ENCODE measurements at places on chromosomes 13 and 19.
A peak's percentile ranks its signal among the peaks of the same experiment; 100 is the strongest.

- no peak for DNase-seq
These were observed 2.7 kb upstream of the HNRNPL start for GRCh38 chr19:38852231-38853044.

DNA sequence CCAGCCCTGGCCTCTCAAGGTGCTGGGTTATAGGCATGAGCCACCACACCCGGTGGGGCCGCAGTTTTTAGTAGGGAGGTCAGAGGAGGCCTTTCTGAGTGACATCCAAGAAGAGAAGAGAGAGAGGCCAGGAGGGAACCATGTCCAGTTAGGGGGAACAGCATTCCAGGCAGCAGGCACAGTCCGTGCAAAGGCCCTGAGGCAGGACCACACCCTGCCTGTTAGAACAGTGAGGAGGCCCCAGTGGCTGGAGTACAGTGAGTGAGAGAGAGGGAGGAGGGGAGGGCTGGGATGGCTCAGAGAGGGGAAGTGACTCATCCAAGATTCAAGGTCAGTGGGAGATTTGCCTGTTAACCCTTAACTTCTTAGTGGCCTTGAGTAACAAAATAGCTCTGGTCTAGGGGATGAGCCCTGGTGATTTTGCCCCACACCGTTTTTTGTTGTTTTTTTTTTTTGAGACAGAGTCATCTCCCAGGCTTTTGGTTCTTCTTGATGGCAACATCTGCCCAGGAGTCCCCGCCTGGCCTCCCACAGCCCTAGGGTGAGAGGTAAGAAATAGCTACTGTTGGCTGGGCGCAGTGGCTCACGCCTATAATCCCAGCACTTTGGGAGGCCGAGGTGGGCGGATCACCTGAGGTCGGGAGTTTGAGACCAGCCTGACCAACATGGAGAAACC is 2.7 kb upstream of the PLIN3 start:
- DNase-seq: peak; percentile 95

DNA sequence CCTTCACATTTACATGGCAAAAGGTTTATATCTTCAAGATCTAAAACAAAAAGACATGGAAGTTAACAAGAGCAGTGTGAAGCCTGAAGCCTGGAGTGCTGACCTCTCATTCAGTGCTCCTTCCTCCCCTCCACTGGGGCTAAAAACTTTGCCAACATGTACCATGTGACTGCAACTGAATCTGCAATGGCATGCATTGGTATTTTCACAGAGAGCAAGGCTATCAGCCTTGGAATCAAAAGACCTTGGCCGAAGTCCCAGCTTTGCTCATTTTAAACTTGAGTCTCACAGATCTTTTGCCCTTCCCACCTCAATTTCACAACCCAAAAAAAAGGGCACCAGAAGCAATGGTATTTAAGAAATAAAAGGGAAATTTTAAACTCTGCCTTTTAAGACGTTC is 325.1 kb downstream of the DCT start:
- no peak for DNase-seq

GRCh38 chr13:52696566-52696965 is 43.1 kb downstream of the CNMD start:
- no peak for DNase-seq

GRCh38 chr13:43786766-43787517 is at the start of gene ENOX1:
Gene ENOX1, minus strand, starts transcription at chr13:43786972.
- DNase-seq: no peak

- no peak for DNase-seq
These were observed 4.4 kb downstream of the ATP12A start for GRCh38 chr13:24684600-24684998.

DNA sequence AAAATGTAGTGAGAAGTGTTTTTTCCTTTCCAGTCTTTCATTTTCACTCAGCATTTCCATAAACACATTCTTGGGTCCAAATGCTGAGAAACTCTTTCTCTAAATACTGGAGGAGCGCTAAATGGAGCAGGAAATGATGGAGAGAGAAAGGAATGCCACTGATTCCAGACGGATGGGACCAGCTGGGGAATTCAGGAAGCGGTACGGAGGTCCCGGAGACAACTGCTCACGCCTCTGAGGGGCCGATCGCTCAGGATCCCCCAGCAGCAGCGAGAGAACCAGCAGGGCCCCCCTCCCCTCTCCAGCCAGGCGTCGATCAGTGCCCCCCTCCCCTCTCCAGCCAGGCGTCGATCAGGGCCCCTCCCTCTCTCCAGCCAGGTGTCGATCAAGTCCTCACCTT is 13.2 kb downstream of the RASA3 start:
- DNase-seq: peak; percentile 88

DNA sequence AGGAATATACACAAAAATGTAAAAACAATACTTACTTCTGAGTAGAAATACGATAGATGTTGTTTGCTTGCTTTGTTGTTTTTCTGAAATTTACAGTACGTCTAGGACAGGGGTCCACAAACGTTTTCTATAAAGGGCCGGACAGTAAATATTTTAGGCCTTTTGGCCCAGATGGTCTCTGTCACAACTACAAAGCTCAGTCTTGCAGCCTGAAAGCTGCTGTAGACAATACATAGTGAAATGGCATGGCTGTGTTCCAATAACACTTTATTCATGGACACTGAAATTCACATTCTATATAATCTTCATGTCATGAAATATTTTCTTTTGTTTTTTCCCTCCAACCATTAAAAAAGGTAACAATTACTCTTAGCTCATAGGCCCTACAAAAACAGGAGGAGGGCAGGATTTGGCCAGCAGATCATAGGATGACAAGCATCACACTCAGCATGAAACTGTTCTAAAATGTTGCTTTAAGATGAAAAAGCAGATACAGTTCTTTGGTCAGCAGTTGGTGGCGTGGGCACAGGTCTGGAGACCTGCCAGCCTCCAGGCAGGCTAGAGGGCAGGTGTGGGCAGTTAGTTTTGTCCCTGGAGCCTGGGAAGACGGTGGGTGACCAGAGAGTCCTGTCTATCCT is at the start of gene EDDM13:
EDDM13 (plus strand) TSS at position 588 of the 638 bp plus-strand sequence. CDS start 87 bp downstream, outside the sequence.
- no peak for DNase-seq

GRCh38 chr19:6518145-6518911 is 12.5 kb upstream of the TNFSF9 start:
- no peak for DNase-seq

DNA sequence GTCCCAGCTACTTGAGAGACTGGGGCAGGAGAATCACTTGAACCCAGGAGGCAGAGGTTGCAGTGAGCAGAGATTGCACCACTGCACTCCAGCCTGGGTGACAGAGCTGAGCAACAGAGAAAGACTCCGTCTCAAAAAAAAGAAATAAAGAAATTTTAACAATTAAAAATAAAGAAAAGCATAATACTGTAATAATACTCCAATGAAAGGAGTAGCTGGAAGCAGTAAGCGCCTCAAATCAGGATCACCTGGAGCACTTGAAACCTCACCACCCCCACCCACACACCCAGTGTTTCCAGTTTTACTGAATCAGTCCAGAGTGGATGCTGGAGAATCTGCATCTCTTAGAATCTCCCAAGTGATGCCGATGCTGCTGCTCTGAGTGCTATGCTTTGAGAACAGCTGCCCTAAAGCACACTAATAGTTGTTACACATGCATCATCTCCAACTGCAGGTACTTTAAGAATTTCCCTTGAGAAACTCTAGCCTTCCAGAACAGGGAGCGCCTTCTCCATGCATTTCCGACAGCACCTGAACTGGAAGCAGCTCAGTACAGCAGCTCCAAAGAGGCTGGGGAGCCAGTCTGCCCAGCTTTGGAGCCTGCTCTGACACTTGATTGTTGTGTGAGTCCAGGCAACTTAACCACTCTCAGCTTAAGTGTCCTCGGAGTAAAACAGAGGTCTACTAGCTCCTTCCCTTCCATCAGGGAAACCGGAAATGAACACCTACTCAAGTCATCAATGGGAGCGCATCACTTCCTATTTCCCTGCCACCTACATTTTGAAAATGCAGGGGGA is 2.9 kb downstream of the ABCC4 start:
- DNase-seq: no peak

DNA sequence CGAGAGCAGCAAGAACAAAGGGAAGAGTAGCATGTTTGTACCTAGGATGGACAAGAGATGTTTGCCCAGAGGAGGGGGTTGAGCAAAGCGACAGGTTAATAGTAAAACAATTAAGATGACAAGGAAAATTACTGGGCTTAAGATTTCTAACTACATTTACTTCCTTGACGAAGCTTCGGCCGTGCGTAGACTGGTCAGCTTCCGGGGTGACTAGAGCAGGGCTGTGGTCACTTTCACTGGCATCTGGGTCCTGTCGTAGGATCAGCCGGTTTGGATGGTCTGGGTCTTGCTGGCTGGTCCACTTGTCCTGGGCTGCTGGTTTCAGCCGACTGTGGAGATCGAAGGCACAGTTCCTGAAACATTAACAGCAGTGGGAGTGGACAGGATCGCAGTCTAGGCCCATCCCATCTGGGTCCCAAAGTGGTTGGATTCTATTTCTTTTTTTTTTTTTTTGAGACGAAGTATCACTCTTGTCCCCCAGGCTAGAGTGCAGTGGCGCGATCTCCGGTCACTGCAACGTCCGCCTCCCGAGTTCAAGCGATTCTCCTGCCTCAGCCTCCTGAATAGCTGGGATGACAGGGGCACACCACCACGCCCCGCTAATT is 5.0 kb upstream of the BSG start:
- no peak for DNase-seq

DNA sequence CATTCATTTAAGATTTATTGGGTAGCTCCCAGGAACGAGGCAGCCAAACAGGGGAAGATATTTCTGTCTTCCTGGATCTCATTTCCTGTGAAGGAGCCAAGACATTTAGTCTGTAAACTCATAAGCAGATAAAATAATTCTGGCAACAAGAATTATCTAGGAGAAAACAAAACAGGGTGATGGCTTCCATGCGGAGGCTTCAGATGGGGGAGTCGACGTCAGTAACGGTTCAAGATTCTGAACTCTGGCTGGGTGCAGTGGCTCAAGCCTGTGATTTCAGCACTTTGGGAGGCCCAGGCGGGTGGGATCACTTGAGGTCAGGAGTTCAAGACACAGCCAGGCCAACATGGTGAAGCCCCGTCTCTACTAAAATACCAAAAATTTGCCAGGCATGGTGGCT is 1.3 kb downstream of the GNA15 start:
- no peak for DNase-seq

DNA sequence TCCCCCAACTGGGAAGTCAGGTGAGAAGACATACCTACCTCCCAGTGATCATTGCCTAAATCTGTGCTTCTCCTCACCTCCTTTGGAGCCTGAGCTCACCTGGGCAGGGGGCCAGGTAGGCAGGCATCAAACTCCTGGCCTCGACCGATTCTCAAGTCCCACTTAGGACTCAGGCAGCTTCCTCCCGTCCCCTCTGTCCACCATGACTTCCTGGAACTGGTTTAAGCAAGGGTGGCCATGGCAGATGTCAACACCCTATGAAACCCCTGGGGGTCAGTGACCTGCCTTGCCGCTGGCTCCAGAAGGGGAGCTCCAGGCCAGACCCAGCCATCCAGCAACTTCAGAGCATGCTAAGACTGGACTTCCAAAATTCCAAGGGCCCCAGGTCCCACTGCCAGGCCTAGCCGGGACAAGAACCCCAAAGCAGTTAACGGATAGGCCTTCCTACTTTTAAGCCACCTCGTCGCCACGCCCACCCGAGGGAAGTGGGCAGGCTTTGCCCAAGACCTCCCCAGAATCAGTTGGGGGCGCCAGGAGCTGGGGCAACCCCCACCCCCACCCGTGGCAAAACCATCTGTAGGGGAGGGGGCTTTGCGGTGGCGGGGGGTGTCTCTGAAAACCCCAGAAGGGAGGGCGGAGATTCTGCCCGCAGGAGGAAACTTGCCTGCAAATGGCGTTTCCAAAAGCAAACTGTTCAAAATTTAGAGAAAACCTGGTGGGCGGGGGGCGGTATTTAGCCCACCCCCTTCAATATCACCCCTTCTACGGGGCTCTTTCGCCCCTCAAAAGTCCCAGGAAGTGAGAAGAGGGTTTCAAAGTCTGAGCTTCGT is 657 bp downstream of the PLIN3 start:
- no peak for DNase-seq

DNA sequence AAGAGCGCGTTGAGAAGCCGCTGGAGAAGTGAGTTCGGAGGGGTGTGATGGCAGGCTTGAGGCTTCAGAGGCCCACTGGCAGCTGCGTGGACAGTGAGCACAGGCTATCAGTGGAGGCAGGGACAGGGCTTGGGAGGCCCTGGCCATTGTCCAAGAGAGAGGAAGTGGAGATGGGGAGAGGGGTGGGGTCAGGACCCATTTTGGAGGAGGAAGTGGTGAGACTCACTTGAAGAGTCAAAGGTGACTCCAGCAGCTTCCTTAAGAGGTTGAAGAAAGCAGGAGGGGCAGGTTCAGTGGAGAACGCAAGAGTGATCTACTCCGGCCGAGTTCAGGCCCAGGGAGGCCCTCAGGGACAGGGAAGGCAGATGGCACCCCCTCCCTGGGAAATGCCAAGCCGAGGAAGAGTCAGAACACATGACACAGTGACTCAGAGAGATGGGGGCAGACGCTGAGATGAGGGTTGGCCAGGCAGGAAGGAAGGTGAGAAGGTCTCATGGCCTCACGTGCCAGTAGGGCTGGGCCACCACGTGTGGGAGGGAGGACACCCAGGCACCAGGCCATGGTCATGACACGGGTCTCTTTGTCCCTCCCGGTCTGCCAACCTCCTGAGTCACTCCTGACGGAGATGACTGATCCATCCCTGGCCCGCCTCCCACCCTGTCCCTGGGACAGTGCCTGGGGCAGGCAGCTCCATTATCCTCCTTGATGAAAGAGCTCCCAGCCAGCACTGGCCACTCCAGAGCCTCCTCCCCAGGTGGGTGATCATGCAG is 10.1 kb upstream of the CD22 start:
- peak; percentile 56 for DNase-seq

GRCh38 chr13:59607172-59607571 is 556.6 kb downstream of the DIAPH3 start:
- no peak for DNase-seq

- no peak for DNase-seq
These were observed 111.5 kb downstream of the PTPRS start for GRCh38 chr19:5228932-5229777.

- no peak for DNase-seq
These were observed 28.2 kb upstream of the SPACA7 start for GRCh38 chr13:112347986-112348385.

DNA sequence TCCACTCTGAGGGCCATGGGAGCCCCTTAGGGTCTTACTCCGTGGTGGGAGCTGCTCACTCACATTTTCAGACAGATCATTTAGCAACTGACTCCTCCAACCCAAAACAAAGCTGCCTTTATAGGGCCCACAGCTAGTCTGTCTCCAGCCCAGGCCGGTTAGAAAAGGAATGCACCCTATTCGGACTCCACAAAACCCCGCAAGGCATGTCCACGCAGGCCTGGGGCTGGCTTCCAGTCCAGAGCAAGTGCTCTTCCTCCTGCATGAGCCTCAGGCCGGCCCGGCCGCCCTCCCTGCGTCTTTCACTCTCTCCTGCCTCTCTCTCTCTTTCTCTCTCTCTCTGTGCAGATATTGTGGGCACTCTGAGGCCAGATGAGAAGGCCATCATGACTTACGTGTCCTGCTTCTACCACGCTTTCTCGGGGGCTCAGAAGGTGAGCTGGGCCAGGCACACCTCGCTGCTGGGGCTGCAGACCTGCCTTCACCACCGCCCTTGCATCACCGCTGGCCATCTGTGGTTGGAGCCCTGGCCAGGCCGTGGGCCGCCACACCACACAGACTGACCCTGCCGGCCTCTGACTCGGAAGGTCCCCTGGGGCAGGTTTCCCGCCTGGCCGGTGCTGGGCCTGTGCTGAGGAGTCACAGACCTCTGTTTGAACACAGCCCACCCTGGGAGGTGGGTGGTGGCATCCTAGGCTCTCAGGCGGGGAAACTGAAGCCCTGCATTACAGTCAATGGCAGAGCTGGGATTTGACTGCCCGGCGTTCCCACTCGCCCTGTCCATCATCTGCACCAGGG is 33.1 kb downstream of the CAPN12 start:
- no peak for DNase-seq

GRCh38 chr13:113293686-113294085 is 3.4 kb upstream of the LAMP1 start:
- no peak for DNase-seq

Measured in HFF-Myc (cell line).